ENCODE measurements at places on chromosomes 12 and 14.

DNA sequence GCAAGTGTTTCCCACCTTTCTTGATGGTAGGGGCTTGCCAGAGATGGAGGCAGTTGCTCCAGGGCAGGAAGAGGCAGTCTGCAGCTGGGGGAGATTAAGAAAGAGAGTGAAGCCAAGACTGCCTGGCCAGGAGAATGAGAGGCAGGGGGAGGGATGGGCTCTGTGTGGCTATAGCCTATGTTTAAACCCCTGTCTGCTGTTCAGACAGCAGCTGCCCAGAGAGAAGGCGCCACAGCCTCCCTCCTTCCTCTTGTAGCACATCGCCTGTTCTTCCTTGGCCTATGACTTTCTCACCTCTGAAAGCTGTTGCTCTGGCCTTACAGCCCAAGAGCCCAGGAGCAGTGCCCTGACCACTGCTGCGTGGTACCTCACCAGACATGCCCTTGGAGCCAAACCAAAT, 61.7 kb downstream of the EMP1 start:
- peak; percentile 37 for DNase-seq

DNA sequence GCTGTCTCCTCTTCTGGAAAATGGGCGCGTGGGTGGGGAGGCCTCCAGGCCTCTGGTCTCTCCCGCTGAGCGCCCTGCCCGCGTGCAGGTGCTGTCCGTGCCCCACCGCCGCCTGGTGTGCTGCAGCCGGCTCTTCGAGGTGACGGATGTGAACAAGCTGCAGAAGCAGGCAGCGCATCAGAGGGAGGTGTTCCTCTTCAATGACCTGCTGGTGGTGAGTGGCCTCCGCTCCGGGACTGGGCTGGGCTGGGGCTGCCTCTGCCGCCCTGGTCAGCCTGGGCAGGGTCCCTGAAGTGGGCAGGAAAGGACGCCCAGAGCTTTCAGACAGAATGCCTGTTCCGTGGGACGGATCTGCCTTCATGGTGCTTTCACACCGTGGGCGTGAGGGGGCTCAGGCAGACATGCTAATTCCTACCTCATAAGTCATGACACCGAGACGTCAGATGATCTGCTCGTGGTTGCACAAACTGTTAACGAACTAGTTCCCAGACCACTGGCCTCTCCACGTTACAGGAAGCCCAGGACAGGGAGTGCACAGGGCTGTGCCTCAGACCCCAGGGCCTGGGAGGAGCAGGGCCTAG, 50.5 kb downstream of the SLC6A12 start:
- no peak for DNase-seq

DNA sequence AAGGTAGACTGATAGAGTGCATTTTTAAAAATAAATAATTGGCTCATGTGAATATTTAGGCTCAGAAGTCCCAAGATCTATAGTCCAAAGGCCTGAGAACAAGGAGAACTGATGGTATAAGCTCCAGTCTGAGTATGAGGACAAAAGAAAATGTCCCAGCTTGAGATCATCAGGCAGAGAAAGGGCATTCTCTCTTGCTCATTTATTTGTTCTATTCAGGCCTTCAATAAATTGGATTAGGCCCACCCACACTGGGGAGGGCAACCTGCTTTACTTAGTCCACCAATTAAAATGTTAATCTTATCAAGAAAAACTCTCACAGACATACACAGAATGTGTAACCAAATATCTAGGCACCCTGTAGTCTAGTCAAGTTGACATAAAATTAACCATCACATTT, 644.4 kb upstream of the MDGA2 start:
- no peak for DNase-seq

- DNase-seq = no peak
These were observed 14.2 kb downstream of the AMN1 start for GRCh38 chr12:31714406-31715271.

- no peak for DNase-seq
These were observed 329.6 kb downstream of the ZFP36L1 start for GRCh38 chr14:68463299-68463698.

- DNase-seq = no peak
These were observed 9.8 kb downstream of the BCL11B start for GRCh38 chr14:99261912-99262787.

DNA sequence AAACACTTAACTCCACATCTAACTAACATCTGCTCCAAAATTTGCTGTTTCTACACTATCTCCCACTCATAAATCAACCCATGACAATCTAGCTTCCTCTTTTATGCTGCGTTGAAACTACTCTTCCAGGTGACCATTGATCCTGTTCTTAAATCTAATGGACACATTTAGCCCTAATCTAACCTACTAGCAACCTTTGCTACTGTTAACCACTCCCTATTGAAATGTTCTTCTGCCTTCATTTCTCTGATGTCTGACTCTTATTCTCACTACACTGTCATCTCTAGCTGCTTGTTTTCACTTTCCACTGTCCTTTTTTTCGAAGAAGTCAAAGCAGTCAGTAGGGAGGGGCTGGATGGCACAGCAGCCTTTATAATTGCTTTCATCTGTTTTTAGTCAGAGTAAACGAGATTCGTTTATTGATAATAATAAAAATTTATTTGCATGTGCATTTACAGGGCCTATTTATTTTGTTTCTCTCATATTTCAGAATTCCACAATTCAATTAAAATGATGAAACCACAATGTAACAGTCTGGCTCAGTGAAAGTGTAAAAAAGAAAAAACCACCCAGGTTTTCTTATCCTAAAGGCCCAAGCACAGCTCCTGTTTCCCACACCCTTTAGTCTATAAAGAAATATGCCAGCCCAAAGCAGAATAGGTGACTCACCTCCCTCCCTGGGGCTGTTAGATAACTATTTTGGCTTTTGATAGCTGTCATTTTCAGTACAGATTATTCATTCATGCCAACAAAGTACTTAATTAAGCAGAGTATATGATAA, 44.9 kb downstream of the ATP2B1 start:
- no peak for DNase-seq
